ENCODE measurements at places on chromosomes 3 and 15. TPM values are rescaled to one million over a fixed set of nuclear protein-coding genes. Genes with fewer than 3 reads are reported as not detected.

- no peak for DNase-seq
Measured at GRCh38 chr3:193865896-193866480, 270.0 kb upstream of the HES1 start.

DNA sequence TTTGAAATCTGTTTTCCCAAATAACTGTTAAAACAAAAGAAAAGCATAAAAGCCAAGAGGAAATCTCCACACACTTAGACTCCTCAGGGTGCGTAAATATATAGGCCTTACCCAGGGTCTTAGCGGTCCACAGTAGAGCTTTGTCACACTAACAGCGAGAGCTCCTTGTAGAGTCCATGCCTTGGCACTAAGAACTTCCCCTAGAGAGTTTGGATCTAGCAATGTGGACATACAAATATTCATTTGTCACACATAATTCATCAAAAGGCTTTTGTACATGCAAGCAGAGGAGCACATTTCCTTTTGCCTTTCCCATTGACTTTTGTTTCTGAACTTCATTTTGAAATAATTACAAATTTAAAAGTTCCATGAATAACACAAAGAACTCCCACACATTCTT, 11.0 kb upstream of the SLMAP start:
- DNase-seq: no peak

- DNase-seq: peak; percentile 84
Measured at GRCh38 chr3:167406876-167407492, 26.9 kb upstream of the ZBBX start.

DNA sequence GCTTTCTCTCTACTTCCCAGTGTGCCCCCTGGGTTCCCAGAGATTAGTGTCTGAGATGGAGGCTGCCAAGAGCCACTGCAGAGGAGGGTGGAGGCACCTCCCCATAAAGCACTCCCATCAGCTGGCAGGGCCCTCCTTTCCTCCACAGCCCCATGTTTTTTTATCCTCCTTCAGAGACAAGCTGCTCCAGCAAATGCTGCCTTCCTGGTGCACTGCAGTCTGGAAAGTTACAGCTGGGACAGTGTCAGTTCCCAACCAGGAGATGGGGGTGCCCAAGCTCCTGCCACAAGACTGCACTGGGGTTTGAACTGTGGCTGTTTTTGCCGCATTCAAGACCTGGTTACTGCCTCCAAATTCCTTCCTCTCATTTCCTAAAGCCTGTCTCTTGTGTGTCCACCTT, 206.1 kb downstream of the CADPS start:
- no peak for DNase-seq

DNA sequence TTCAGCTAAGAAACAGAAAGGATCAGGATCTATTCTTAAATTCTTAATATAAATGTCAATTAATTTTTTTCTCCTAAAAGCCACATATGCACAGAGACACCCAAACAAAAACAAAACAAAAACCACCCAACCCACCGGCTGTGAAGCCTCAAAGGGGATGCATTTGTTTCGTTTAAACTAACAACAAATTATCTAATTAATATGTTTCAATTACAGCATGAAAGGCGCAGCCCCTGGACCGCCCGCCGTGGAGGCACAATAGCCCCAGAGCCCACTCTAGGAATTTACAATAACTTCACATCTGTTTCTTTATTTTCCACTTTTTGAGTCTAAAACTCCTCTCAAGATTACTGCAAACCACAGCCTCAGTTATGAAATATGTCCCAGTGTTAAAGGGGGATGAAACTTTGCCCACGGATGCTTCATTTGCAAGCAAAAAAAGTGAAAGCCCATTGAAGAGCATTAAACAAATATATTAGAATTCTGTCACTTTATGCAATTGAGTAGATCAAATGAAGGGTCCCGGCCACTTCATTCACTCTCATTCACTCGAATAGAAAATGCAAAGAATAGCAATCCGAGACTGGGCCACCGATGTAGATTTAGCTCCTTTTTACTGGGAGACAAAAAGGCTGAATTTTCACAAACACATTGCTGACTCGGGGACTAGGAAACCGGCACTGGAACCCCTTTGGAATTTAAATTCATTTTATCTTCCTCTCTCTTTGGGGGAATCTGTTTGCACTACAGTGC, 6.0 kb downstream of the FOXB1 start:
- no peak for DNase-seq

GRCh38 chr15:26087881-26088280, 224.8 kb upstream of the ATP10A start:
- no peak for DNase-seq

The LDHAL6B gene
- not detected for total RNA-seq

The CHAC1 gene
- total RNA-seq: 35.4 TPM

The AMOTL2 gene
- total RNA-seq: 23.0 TPM

The BFSP2 gene
- not detected for total RNA-seq

All from H4 (cell line).